ENCODE measurements at places on chromosomes 1 and 21.

GRCh38 chr1:163912170-163912884 lies 590.6 kb downstream of the NUF2 start:
- no peak for DNase-seq

- DNase-seq, result no peak
Observed at GRCh38 chr1:18989176-18989799, 32.8 kb upstream of the IFFO2 start.

- DNase-seq, result no peak
Observed at GRCh38 chr21:35217504-35218060, 168.5 kb upstream of the RUNX1 start.

DNA sequence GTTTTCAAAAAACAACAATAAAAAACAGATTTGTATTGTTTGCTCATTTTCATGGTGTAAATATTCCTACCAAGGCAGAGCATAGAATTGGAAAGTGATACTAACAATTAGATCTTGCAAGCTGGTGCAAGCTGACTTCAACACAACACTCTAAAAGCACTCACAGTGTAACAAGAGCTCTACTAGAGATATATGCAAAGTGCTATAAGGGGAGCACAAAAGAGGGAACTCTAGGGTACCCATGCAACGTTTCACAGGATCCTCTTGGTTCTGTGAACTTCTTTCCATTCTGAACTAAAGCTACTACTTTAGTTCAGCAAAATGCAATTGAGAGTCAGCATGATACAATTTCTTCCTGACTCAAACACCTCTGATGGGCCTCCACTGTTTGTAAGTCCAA lies 78.3 kb downstream of the ATP1B1 start:
- DNase-seq, result no peak

- DNase-seq, result no peak
Observed at GRCh38 chr1:116763116-116763786, 9.0 kb downstream of the CD2 start.

- DNase-seq, result no peak
Observed at GRCh38 chr1:99603699-99604560, 42.0 kb upstream of the PALMD start.

DNA sequence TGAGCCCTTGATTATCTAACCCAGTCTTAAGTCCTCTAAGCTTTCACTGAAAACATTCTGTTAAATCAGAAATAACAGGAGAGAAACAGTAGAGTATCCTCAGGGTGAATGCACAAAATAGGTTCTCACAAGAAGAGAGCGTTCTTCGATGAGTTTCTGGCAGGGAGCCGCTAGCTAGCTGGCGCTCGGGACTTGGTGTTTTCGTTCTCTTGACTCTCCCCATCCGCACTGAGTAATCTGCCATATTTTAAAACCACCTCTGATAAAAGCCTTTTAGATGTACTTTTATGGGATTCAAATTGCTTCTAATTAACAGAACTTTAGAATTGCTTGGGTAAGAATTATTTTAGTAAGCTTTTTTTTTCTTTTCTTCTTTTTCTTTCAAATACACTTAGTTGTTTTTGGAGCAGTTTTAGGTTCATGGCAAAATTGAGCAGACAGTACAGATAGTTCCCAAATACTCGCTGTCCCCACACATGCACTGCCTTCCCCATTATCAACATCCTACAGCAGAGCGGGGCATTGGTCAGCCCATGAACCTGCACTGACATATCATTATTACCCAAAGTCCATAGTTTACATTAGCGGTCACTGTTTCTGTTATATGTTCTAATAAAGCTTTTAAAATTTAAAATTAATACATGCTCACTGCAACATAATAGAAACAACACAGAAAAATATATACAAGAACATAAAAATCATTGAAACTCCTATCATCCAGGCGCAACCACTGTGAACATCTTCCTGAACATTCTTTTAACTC lies 35.4 kb downstream of the PRDM2 start:
- DNase-seq, result no peak

DNA sequence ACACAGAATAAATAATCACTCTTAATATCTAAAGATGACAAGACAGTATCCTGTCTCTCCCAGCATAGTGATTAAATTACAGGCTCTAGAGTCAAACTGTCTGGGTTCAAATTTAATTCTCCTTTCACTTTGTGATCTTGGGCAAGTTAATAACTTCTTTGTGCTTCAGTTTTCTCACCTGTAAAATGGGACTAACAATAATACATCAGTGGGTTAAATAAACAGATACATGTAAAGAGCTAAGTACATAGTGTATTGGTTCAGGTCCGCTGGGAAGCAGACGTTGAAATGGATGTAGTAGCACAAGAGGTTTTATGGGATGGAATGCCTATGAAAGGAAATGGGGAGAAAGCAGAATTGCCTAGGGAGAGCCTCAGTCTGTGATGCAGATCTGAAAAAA lies 10.7 kb downstream of the ZFYVE9 start:
- DNase-seq, result no peak

DNA sequence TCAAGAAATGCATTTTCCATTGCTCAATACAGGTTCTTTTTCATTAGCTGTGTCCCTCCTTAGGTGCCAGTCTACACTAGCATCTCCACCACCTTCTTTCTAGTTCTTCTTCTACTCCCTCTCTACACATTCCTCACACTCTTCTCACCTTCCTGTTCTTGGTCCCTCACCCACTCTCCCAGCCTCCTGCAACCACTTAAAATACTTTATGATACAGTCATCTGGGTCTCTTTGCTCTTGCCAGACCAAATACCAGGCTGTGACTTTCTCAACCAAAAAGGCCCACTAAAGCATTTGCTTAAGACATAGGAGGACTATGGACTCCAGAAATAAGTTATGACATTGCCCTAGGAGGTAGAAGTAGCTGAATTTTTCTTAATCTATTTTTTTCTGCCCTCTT lies 35.1 kb downstream of the PIGM start:
- no peak for DNase-seq

DNA sequence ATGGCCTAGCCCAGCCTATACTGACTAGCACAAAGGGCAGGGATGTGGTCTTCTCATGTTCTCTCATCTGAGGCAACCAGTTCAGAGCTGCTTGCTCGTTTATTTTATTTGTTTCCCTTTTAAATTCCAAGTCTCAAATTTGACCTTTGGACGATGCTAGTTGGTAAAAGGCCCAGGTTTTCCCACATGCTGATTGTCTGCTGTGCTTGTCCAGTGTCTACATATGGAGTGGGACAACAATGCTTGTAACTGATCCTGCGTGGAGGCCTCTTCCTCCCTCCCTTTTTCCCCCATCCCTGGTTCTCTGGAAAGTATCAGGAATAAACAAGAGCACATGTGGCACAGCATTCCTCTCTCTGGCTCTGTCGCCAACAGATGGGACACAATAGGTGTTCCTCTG lies 34.0 kb upstream of the BEND5 start:
- no peak for DNase-seq

DNA sequence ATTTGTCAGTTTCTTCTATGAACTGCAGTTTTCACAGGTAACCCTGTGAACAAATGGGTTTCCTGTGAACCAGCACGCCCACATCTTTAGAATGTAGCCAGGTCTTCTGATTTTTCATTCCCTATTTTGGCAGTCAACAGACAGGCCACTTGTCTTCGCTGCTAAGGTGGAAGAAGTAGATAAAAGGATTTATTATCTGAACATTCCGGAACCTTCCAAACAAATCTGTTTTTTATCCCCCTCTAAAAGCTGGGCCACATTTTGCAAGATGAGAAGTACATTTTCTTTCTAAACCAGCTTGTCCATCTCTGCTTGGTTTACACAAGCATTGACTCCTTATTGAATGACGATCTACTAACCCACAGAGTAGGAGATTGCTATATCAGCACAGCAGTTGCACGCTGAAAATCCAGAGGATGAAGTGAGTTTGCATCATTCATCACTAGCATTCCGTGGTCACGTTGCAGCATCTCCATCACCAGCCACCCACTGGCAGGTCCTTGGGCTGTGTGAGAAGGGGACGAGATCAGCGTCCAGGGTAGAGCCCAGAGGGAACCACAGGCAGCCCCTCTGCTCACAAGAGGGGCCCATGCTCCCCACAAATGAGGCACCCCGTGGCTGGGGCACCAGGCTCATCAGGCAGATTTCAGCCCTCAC lies 83.5 kb downstream of the TOMM20 start:
- DNase-seq, result no peak

GRCh38 chr1:172902861-172903381 lies 147.8 kb downstream of the TNFSF18 start:
- no peak for DNase-seq

- peak; percentile 93 for DNase-seq
Observed at GRCh38 chr1:42961312-42962091, 2.8 kb upstream of the SLC2A1 start.

DNA sequence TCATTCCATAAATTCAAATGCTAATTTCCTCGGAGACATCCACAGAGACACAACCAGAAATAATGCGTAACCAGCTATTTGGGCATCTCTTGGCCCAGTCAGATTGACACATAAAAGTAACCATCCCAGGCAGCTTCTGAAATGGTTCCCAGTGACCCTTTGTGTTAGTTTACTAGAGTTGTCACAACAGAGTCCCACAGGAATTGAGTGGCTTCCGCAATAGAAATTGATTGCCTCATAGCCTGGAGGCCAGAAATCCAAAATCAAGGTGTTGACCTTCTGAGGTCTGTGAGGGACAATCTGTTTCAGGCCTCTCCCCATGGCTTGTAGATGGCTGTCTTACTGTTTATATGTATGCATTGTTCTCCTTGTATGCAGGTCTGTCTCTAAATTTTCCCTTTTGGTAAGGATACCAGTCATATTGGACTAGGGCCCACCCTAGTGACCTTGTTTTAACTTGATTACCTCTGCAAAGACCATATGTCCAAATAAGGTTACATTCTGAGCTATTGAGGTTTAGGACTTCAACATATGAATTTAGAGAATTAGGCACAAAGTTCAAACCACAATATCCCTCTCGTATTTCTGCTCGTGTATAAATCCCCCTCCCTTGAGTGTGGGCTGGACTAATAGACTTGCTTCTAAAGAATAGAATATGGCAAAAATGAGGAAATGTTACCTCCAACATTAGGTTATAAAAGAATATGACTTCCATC lies 78.2 kb upstream of the FGGY start:
- no peak for DNase-seq

- DNase-seq, result no peak
Observed at GRCh38 chr1:188706742-188707141, 1770.9 kb downstream of the BRINP3 start.

GRCh38 chr21:34227386-34227852 lies 136.4 kb upstream of the KCNE2 start:
- no peak for DNase-seq

DNA sequence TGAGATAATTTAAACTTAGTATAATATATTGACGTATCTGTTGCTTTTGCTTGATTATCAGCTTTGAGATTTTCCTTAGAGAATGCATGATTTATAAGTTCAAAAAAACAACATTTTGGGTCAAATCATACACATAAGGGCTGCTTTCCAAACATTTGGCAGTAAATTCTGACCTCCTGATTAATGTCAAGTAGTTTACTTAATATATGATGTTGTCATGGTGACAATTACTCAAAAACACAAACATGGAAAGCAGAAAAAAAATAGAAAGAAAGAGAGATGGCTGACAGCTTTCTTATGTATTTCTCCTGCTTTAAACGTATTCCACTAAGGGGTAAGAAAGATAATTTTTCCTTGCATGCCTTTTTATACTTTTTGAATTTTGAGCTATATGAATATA lies 258.2 kb upstream of the C1orf105 start:
- no peak for DNase-seq

GRCh38 chr1:211483896-211484612 lies 7.9 kb downstream of the RD3 start:
- DNase-seq, result no peak

GRCh38 chr1:214282630-214283242 lies 1.8 kb downstream of the SMYD2 start:
- DNase-seq, result no peak

DNA sequence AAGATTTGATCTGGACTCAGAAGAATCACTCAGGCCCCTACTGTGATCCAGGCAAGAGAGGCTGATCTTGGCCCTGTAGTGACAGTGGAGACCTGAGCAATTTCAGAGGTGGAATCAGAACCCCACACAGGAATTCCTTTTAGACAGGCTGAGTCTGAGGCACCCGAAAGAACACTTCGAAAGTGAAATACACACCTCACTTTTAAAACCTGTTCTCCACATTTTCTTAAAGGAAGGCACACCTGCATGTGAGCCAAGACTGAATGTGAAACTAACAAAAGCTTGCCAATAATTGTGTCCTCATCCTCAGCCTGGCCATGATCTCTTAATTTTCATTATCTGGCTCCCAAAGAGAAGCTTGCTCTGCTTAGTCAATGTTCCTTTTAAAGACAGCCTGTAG lies 32.2 kb downstream of the SIPA1L2 start:
- DNase-seq, result no peak

DNA sequence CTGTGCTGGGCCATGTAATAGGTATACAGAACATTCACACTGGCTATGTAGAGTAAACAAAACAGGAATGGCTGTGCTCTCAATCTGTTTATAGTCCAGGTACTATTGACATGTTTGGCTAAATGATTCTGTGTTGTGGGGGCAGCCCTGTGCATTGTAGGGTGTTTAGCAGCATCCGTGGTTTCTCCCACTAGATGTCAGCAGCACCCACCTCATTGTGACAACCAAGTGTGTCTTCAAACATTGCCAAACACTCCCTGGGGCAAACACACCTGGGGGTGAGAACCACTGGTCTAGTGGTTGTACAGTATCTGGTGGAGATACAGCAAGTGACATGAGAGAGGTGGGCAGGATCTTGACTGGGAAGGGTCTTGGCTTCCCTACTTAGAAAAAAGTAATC lies 80.4 kb upstream of the SPATA6 start:
- DNase-seq, result no peak

- DNase-seq, result no peak
Observed at GRCh38 chr1:118960567-118961136, 27.5 kb downstream of the TBX15 start.

- DNase-seq, result no peak
Observed at GRCh38 chr1:115184260-115184950, 95.1 kb upstream of the TSPAN2 start.

GRCh38 chr1:60071296-60071695 lies 2.3 kb downstream of the C1orf87 start:
- DNase-seq, result no peak

DNA sequence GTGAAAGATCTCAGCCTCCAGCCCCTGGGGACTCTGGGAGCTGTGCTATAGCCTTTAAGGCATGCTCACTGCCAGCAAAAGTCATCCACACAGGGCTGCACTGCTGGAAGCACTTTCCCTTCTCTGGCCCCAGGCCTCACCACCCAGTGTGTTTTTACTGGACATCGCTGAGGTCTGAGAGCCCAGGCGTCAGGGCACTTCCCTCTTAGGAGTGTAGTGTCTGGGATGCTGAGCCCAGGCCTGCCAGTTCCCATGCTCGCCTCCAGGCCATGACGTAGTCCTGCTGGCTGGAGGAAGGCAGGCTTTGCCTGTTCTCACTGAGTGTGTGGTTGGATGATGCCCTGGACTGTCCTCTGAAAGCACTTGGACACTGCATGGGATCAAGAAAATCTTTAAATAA lies 101.2 kb downstream of the GDAP2 start:
- no peak for DNase-seq

GRCh38 chr1:152673016-152673415 lies 2.1 kb upstream of the LCE2C start:
- no peak for DNase-seq

- DNase-seq, result no peak
Observed at GRCh38 chr1:1619917-1620361, 4.6 kb downstream of the MIB2 start.

All from pons (tissue), 1 donor.